NCI-H1048 (cell line): ENCODE measurements at places on chromosomes 2 and 18.

- DNase-seq, result no peak
These were observed 16.0 kb downstream of the FAM178B start for GRCh38 chr2:96970248-96970875.

- DNase-seq, result no peak
These were observed 1038.3 kb downstream of the DPP10 start for GRCh38 chr2:115480741-115481140.

DNA sequence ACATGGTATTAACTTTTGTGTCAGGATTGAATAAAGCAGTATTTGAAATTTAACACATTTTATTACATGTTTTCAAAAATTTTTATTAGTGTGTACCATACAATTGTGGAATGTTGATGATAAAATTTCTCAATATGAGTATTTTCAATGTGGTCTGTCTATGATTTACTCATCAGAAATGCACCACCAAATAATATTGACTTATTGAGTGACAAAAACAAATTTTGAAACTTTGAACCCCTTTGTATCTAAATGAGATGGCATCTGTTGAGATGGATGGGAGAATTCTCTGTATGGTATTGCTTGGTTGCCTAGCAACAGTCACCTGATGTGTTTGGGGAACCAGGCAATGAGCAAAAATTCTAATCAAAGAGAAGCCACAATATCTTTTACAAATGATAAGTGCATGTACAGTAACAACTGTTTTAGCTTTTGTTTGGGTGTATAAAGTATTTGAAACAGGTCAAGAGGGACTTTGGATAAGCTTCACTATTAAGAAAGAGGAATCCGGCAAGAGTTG is 400.1 kb downstream of the CCDC85A start:
- DNase-seq, result no peak

GRCh38 chr2:214104967-214105366 is 305.9 kb upstream of the VWC2L start:
- no peak for DNase-seq

DNA sequence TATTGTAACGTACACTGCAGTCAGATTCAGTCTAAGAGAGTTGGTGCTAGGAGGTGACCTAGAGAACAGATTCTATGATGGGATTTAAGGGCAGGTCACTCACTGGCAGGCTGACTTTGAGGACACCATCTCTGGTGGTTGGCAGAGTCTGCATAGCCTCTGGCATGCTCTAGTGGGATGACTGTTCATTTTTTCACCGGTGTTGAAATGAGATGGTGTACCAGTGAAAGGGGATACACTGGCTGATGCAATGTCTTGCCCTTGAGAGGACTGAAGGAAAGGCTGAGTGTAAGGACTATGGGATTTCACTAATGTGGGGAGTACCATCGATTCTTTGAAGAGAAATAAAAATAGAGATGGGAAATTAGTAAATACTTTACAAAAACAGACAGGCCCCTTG is 186.9 kb upstream of the PIEZO2 start:
- no peak for DNase-seq

DNA sequence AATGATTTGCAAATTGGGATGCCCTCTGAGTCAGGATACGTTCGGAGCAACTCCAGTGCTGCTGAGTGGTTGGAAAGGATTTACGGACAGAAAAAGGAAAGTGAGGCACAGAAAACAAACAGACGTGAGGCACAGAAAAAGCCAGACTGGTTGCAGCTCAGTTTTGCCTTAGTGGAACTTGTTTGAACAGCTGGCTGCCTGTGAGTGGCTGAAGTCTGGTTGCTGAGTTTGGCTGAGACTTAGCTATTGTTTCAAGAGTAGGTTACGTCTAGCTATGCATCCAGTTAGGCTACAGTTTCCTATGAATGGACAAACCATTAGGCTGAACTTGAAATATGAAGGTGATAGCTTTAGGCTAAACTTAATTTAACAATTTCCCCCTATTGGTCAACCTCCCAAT is 256.6 kb downstream of the VAPA start:
- DNase-seq, result no peak

- no peak for DNase-seq
These were observed 611.4 kb upstream of the HS6ST1 start for GRCh38 chr2:128930101-128930500.

DNA sequence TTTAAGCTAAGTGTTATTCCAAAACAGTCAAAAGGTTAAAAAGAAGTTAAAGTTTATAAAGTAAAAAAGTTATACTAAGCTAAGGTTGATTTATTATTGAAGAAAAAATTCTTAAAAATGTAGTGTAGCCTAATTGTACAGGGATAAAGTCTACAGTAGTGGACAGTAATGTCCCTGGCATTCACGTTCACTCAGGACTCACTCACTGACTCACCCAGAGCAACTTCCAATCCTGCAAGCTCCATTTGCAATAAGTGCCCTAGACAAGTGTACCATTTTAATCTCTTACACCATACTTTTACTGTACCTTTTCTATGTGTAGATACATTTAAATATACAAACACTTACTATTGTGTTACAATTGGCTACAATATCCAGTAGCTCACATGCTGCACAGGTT is 86.1 kb downstream of the CACNB4 start:
- DNase-seq, result no peak

- no peak for DNase-seq
These were observed 57.1 kb downstream of the SLC16A14 start for GRCh38 chr2:230011617-230012016.

DNA sequence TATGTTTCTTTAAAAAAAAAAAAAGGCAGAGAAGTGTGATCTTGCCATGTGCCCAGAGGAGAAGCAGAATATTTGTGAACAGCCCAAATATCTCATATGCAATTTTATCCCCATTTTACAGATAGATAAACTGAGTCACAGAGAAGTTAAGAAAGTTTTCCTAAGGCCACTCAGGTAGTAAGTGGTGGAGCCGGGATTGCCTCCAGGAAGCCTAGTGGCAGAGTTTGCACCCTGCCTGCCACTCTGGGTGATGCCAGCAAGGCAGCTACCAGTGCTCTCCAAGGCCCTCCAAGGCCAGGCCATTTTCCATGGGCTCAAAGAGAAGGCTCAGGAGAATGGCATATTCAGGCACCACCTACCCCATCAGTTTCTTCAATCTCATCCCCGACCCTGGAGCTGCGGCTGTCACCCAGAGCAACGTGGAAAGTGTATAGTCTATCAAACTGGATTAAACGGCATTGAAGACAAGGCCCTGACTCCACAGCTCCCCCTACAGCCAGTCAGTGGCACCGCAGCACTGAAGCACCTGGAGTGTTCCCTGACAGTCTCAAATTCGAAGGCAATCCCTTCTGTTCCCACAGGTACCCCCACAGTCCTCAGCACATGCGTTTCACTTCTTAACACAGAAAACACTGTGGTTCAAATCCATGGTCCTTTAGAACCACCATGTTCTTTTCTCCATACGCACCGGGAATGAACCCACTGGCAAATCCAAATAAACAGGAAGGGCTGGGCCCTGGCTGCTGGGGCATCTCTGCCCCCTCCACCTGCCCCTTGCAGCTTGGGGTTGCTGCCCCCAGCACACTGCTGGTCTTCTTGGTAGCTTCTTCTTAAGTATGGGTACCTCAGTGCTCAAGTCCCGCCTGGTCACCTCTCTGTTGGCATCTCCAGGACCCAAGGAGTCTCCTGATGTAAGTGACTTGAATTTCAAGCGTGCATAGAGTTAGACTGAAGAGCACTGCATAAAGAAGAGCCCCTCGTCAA is 175.3 kb downstream of the INHBB start:
- peak; percentile 20 for DNase-seq

- DNase-seq, result no peak
These were observed at the start of gene FAP for GRCh38 chr2:162243294-162243693. TSS of gene FAP (minus strand) at chr2:162243445. CDS start at chr2:162243327, 118 bp downstream.

DNA sequence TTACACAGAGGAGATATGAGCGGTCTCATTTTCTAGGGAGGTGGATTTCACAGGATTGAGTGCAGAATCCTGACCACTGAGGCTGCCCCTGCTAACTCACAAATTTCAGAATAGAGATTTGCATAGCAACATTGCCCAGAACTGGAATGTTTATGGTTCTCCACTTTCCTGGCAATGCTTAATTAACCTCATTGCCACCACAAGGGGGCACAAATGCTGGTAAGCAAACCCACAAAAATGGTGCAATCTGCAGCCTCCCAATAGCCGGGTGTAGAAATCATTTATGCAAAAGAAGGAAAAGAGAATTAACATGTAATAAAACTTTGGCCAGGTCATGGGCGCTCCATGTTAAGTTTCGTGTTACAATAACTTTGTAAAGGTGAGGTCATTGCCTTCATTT is 112.4 kb downstream of the CYRIA start:
- DNase-seq, result no peak

- DNase-seq, result no peak
These were observed 76.6 kb downstream of the ALK start for GRCh38 chr2:29844713-29845326.

GRCh38 chr2:176997074-176997791 is 215.4 kb upstream of the HNRNPA3 start:
- DNase-seq, result no peak

DNA sequence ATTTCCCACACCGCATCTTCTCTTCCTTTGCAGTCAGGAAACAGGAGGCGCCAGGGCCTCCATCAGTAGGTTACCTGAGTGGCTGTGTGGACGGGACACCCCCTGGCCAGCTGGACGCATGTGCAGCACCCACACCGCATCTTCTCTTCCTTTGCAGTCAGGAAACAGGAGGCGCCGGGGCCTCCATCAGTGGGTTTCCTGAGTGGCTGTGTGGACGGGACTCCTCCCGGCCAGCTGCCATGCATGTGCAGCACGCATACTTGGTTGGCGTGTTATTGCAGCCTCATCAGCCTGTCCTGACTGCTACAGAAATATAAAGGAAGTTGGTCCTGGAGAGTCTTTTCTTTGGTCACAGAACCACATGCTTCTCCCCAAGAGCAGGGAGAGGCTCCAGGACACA is 74.6 kb downstream of the DCDC2C start:
- no peak for DNase-seq

GRCh38 chr2:126905991-126906390 is 7.3 kb downstream of the TEX51 start:
- no peak for DNase-seq

- DNase-seq, result no peak
These were observed 29.2 kb upstream of the ALLC start for GRCh38 chr2:3628800-3629199.

DNA sequence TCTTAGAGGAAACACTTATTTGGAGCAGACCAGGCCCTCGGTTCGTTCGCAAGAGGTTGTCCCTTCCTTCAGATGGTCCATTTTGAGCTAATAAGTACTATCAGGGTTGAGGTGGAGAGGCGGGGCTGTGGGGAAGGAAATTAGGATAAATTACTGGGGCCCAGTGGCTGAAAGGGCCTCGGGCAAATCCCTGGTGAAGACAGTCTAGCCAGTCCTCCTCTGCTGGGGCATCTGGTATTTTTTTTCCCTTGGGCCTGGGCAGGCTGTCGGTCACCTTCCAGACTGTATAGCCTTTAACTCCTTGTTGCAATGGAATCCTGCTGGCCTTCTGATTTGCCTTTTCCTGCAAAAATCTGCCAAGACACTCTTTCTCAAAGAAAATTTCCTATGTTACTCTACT is 1.7 kb upstream of the MYO3B start:
- no peak for DNase-seq

DNA sequence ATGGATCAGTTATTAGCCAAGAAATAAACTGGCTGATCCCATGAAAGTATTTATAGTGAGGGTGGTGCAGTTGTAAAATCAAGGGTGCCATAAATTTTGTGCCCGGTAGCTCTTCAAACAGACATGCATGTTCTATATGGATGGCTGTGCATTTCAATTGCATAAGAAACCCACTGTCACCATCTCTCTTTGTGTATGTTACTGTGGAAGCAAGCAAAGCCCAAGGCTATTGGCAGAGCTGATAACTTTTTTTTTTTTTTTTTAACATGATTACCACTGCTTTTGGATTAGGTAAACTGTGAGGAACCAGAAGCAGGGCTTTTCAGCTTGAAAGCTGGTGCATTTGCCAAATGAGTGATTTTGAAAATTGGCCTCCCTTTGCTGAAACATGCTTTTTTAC is 332.6 kb downstream of the SOX11 start:
- DNase-seq, result no peak

- DNase-seq, result no peak
These were observed 87.7 kb downstream of the CLIP4 start for GRCh38 chr2:29202819-29203495.

GRCh38 chr2:190554357-190555006 is 20.0 kb upstream of the NEMP2 start:
- DNase-seq, result no peak

- DNase-seq, result no peak
These were observed 17.1 kb downstream of the ZFP36L2 start for GRCh38 chr2:43209204-43209717.

- no peak for DNase-seq
These were observed 74.7 kb upstream of the RAB6C start for GRCh38 chr2:129904532-129905446.

GRCh38 chr2:42052702-42053481 is 5.1 kb downstream of the PKDCC start:
- no peak for DNase-seq

GRCh38 chr2:9812945-9813311 is 30.3 kb upstream of the TAF1B start:
- no peak for DNase-seq

- no peak for DNase-seq
These were observed 40.9 kb downstream of the SCN9A start for GRCh38 chr2:166334805-166335204.

GRCh38 chr2:2801458-2801857 is 470.4 kb upstream of the MYT1L start:
- no peak for DNase-seq

DNA sequence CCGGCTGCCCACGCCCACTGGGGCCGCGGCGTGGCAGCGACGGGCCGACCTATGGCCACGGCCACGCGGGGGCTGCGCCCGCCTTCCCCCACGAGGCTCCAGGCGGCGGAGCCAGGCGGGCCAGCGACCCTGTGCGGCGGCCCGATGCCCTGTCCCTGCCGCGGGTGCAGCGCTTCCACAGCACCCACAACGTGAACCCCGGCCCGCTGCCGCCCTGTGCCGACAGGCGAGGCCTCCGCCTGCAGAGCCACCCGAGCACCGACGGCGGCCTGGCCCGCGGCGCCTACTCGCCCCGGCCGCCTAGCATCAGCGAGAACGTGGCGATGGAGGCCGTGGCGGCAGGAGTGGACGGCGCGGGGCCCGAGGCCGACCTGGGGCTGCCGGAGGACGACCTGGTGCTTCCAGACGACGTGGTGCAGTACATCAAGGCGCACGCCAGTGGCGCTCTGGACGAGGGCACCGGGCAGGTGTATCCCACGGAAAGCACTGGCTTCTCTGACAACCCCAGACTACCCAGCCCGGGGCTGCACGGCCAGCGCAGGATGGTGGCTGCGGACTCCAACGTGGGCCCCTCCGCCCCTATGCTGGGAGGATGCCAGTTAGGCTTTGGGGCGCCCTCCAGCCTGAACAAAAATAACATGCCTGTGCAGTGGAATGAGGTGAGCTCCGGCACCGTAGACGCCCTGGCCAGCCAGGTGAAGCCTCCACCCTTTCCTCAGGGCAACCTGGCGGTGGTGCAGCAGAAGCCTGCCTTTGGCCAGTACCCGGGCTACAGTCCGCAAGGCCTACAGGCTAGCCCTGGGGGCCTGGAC is 253.2 kb downstream of the GLI2 start:
- no peak for DNase-seq

DNA sequence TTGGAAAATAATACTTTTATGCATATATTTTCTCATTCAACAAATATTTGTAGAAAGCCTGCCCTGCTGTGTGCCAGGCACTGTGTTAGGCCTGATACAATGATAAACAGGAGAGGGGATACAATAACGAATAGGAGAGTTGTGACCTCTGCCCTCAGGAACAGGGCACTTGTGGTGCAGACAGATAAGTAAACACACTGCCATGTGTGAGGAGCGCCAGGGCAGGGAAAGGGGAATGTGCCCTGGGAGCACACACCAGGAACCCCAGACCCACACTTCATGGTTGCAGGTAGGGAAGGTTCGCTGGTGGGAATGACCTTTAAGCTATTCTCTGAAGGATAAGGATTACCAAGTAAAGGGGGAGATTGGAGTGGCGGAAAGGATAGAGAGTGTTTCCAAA is 42.2 kb upstream of the DSC1 start:
- DNase-seq, result no peak
